NCI-H524 treated with DMSO at 0.1 percent for 48 hours (cell line): ENCODE measurements at places on chromosomes 5 and 9.

DNA sequence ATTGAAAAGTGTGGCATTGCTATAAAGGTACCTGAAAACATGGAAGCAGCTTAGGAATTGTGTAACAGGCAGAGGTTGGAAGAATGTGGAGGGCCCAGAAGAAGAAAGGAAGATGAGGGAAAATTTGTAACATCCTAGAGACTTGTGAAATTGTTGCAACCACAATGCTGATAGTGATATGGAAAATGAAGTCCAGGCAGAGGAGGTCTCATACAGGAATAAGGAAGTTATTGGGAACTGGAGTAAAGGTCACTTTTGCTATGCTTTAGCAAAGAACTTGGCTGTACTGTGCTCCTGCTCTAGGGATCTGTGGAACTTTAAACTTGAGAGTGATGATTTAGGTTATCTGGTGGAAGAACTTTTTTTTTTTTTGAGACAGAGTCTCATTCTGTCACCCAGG lies 43.5 kb downstream of the PTPDC1 start:
- DNase-seq, result no peak

DNA sequence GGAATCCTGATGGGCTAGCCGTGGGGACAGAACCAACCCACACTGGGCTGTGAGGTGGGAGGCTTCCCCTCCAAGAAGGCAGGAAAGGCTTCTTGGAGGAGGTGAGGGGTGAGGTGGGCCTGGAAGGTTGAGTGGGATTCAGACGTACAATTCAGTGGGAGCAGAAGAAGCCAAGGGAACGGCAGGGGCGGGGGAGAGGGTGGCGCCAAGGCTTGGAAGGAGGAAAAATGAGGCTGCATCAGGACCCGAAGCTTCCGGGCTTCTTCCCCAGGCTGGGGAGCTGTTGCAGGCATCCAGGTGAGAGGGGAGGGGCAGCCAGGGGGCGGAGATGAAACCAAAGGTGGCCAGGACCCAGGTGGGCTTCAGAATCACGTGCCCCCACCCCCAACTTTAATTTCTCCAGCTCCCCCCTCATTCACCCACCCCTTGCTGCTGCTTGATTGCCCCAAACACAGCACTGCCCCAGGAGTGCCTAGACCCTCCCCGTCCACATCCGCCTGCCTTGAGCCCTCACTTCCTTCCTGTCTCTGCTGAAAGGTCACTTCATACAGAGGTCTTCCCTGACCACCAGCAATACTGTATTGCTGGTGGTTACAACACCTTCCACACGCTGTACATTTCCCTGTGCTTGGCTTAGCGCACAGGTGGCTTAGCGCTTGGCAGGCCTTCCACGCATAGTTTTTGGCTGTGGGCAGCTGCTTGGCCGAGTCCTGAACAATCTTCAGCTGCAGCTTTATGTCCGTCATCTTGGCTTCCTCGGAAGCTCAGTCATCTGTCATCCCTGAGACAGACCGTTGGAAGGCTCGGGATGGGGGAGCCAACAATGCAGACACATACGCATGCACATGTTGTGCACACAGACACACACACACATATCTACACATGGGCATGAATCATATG lies 193.5 kb downstream of the RGS3 start:
- no peak for DNase-seq

DNA sequence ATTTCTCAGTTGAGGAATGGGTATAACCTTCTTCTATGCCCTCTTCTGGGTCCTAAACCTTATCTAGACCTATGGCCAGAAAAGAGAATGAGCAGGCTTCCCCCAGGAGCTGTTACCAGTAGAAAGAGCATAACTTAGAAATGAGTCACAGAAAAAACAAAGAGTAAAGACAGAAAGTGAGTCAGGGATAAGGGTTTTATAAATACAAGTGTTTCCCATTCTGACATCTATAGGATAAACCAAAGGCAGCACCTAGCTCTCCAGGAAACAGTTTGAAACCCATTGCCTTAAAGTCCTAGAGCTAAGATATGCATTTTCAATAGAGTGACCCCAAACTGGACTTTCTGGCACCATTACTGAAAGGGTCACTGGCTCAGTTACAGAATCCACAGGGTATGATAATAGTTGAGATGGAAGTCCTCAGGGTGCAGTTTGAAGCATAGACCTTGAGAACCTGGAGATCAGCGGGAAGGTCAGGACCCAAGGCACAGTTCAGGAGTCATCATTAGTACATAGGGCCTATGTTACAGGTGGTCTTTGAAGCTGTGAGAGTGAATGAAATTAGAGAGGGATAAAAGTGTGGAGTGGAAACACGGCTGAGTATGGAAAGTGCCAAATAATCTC lies 42.7 kb upstream of the LIFR start:
- no peak for DNase-seq

DNA sequence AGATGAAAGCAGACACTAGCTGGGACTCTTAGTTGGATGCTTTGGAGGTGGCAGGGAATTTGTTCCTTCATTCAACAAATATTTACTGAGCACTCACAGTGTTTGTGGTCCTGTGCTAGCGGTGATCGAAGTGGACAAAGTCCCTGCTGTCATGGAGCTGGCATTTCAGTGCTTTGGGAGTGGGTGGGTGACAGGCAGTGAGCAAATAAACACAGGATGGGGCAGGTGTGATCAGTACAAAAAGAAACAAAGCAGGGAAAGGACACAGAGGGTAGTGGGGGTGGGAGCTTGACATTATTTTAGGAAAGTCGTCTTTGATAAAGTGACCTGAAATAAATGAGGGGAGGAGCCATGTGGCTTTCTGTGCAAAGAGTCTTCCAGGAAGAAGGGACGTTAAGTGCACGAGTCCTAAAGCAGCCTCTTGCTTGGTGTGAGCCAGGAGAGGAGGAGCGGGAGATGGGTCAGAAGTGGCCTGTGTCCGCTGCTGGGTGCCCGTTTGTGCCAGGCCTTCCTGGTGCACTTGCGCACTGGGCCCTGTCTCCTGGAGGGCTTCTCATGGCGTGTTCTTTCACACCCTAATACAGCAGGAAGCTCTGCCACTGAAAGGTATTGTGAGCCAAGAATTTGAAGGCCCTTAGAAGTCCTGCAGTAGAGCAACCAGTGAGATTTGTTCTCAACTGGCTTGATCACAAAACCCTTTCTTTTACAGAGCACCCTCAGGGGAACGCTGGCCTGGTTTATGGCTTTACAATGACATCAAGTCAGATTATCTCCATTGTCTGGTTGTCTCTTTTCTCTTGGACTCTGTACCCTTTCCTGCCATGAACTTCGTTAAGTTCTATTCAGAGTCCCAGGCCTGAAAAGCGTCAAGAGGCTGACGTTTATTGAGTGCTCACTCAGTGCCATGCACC lies 14.8 kb downstream of the NDST1 start:
- DNase-seq, result no peak

GRCh38 chr5:81269751-81270393 lies 31.5 kb upstream of the ZCCHC9 start:
- DNase-seq, result no peak

GRCh38 chr9:33731625-33732024 lies 63.7 kb upstream of the PRSS3 start:
- DNase-seq, result no peak

- DNase-seq, result no peak
Observed at GRCh38 chr9:130810609-130811136, 24.4 kb upstream of the ABL1 start.

DNA sequence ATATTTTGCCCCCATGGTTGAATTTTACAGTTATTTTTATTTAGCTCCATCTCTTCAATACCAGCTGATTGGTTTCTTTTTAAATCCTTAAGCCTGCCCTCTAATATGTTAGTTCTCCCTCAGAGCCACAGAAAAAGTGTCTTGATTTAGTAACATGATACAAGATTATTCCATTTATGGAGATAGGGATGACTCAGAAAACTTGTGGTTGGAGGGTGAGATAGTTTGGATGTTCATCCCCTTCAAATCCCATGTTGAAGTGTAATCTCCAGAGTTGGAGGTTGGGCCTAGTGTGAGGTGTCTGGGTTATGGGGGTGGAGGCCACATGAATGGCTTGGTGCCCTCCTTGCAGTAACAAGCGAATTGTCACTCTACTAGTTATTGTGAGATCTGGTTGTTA lies 115.7 kb downstream of the FBXO38 start:
- DNase-seq, result no peak

DNA sequence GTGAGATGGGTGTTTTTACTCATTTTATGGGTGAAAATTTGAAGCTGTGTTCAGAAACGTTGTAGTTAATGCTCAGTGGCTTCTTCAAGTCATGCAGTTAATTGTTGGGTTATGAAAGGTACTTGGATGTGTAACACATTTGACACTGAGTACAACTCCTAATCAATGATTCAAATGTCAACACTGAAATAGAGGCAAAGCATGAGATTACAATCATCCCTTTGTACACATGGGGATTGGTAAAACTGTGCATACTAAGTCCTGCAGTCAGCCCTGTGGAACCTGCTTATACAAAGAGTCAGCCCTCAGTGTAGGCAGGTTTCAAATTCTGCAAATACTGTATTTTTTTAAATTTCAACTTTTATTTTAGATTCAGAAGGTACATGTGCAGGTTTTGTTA lies 3.3 kb downstream of the ABLIM3 start:
- no peak for DNase-seq

DNA sequence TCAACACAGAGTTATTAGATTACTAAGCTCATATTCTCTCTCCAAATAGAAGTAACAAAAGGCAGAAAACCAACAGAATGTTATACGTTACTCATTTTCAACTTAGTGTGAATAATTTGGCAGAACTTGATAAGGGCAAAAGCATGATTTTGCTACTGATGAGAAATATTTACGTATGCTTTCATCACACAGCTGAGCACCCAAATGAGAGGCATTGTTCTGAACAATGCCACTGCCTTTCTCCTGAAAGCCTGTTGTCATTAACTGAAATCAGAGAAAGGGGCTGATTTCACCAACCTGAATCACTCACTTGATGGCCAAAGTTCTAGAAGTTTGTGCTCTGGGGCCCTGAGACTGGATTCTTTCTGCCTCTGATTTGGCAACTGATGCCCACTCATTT lies 367.5 kb upstream of the PTGER4 start:
- no peak for DNase-seq
